ENCODE measurements at places on chromosomes 1 and 21.

- DNase-seq: no peak
Observed at GRCh38 chr21:36628761-36629460, 70.0 kb upstream of the SIM2 start.

- peak; percentile 8 for DNase-seq
Observed at GRCh38 chr1:10033359-10033845, 644 bp downstream of the UBE4B start.

GRCh38 chr1:26724926-26725325 lies 29.1 kb downstream of the ARID1A start:
- no peak for DNase-seq

DNA sequence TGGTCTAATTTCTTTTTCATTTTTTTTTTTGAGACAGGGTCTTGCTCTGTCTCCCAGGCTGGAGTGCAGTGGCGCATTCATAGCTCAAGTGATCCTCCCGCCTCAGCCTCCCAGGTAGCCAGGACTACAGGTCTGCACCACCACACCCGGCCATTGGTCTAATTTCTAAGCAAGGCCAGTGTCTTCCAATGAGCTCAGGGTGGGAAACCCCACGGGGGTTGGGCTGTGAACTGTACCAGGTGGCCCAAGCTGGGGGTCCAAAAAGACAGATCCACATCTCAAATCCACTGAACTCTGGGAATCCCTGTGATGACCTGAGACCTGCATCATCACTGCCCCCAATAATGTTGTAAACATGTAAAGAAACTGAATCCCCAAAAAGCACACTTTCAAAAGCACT lies 79.5 kb downstream of the BCAR3 start:
- no peak for DNase-seq

DNA sequence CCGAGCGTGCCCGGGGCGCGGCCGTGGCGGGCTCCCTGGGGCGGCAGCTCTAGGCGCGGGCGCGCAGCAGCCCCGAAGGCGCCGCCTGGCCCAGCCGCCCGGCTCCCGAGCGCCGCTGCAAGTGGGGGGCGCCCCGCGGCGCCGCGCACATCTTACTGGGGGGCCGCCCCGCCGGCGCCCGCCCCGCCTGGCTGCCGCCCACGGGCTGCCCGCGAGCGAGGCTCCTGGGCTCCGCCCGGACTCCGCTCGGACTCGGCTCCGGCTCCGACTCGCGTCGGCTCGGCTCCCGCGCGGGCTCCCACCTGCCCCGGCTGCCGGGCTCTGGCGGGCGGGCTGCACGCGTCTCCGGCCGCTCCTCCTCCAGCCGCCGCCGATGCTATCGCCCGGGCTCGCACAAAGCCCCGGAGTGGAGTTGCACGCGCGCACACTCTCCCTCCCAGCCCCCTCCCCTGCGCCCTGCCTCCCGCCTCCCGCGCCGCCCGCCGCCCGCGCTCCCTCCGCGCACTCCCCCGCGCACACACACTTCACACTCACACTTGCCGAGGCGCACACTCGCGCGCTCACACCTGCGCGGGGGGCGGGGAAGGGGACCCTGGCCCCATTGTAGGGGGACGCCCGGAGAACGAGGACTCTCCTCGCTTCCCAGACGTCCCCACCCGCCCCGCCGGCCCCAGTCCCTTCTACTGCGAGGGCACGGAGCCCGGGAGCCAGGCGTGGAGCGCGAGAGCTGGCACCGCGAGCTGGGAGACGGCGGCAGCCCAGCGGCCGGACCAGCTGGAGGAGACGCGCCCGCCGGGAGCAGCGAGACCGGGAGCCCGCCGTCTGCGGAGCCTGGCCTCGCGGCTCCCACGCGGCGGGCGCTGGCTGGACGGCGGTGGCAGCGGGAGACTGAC lies at the start of gene GRIK3:
Gene GRIK3, minus strand, starts transcription at position 395 of the 893 bp plus-strand sequence. CDS start 407 bp downstream, outside the sequence.
- no peak for DNase-seq

GRCh38 chr1:155769257-155769656 lies 80.4 kb downstream of the DAP3 start:
- DNase-seq: no peak

DNA sequence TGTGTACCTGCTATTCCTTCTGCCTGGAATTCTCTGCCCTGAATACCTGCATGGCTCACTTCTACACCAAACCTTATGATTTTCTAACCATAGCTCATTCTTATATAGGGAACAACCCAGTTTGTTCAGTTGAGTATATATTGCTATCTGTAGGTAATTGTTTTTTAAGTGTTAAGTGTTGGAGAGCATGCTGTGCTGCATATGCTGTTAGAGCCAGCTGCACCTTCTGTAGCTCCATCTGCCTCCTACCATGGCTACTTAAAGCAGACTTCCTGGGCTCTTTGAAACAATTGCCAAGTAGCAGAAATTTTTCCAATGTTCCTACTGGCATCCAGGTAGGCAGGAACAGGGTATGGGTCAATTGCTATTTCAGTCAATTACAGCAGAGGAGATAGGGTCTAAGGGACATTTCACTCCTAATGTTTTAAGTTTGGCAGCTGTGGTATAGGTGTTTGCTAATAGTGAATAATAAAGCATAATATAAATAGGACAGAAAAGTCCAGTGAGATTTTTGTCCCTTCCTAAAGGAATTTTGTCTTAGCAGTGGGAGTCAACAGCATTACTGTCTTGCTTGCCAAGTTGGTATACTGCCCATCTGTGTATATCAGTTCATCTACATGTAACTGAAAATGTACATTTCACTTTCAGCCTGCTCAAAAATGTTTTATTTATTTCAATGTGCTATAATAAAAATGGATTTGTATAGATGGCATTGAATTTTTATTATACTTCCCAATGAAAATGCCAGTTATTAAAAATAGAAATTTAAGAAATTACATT lies 34.0 kb upstream of the C1orf115 start:
- no peak for DNase-seq

DNA sequence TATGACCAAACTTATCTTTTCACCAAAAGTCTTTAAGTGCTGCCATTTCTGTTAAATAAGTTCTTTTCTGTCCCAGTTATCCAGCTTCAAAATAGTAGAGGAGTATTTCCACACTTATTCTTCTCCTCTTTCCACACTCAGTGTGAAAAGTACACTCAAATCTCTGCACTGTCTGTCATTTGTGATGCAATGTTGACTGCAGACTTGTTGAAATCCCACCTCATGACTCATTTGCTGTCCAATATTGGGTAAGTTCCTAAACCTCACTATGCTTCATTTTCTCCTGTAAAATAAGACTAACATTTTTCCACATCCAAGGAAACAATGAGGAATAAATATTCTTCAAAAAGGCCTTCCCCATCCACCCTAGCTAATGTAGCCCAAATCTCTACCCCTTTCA lies 17.5 kb downstream of the LRRIQ3 start:
- DNase-seq: no peak

- no peak for DNase-seq
Observed at GRCh38 chr1:15962671-15963362, 13.1 kb downstream of the ZBTB17 start.

GRCh38 chr1:187045371-187045770 lies 216.6 kb downstream of the PLA2G4A start:
- no peak for DNase-seq

GRCh38 chr1:40892354-40892753 lies 30.2 kb upstream of the CITED4 start:
- DNase-seq: no peak

DNA sequence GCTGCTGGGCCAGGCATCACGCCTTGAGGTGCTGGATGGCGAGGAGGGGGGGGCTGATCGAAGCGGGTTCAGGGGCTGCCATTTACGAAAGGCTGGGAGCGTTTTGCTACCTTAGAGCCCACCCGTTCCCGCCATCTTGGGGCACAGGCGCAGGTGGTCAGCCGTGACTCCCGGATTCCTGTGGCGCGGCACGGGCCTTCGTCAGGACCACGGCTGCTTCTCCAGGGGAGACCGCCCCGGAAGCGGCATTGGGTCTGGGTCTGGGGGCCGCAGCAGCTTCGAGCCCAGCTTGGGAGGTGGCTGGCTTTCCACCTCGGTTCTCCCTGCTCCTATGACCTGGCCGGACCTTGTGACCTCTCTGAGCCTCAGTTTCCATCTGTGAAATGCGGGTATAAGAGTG lies 23.8 kb downstream of the SPSB1 start:
- DNase-seq: no peak

DNA sequence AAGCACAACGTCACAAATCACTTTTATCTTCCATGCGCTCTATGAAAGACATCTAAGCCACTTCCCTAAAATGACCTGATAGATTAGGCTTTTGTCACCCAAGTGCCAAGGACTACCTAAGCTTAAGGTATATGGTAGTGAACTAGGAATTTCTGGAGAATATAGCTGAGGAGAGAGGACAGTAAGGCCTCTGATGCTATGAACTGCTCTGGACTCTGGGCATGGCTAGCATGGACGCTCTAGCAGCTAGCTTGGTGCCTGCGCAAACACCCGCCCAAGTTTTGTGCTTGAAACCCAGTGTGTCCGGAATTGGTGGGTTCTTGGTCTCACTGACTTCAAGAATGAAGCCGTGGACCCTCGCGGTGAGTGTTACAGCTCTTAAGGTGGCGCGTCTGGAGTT lies 42.5 kb downstream of the OR10J5 start:
- DNase-seq: no peak

DNA sequence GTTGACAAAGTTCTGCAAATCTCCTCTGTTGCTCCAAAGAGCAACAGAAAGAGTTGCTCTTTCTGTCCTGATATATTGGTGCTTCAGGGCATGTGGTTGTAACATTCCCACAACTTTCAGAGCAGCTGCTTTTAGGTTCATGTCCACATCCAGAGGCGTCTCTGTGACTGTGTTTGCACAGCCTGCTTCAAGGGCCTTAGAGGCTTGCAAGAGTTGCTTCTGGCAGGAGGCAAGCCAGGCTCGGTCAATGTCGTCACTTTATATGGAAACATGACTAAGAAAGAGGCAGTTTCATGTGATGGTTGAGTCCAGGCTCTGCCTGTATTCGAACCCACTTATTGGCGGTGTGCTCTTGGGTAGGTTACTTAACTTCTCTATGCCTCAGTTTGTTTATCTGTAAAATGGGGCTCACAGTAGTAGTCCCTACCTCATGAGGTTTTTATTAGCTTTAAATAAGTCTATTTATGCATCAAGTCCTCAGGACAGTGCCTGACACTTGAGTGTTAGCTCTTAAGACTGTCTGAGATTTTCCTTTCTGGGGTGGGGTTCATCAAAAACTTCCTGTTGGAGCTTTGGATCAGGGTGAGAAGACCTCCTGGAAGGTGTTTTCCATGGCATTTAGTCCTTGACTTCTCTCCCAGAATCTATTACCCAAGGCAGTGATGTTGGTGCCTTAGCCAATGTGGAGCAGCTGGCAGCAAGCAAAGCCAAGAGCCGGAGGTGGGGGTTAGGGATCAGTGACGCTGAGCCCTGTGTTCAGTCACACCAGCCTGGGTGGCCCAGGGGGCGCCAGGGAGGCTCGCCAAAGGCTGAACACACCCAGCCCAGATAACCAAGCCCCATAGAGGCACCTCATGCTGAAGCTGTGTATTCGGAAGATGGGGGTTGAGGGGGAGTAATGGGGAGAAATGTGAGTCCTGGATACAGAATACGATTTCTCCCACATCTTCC lies 18.9 kb downstream of the LHX4 start:
- no peak for DNase-seq

- no peak for DNase-seq
Observed at GRCh38 chr1:80365359-80366021, 1359.0 kb upstream of the ADGRL4 start.

- DNase-seq: no peak
Observed at GRCh38 chr1:214422137-214422671, 129.2 kb downstream of the PTPN14 start.

DNA sequence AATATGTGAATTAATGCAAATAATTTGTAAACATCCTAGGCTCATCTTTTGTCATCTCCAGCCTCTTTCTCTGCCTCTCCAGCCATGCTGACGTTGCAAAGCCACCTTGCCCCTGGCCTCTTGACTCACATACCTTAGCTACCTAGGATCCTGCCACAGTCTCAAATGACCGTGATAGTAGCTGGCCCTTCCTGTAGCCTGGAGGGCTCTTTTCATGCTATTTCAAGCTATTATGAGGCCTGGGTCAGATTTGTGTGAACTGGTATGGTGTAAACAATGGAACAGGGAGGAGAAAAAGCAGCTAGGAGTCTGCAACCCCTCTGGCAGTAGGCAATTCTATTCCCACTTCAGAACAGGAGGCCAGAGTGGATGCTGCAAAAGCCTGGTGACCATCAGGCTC lies 337.7 kb downstream of the DISC1 start:
- DNase-seq: no peak

DNA sequence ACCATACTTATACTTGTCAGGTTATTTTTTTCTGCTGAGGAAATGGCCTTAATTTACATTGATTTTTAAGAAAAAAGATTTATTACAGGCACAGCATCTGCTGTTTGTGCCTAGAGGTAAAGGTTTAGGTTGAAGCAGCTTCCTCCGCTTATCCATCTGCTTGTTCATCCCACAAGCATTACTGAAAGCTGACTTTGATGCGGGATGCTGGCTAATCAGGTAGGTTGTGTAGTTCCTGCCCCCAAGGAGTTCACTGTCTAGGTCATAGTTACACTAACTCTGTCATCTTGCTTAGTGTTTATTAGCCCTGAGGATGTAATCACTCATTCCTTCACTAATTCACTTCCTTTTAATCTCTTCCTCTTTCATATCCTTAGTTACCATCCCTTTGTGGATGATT lies 377.7 kb upstream of the KAZN start:
- no peak for DNase-seq

DNA sequence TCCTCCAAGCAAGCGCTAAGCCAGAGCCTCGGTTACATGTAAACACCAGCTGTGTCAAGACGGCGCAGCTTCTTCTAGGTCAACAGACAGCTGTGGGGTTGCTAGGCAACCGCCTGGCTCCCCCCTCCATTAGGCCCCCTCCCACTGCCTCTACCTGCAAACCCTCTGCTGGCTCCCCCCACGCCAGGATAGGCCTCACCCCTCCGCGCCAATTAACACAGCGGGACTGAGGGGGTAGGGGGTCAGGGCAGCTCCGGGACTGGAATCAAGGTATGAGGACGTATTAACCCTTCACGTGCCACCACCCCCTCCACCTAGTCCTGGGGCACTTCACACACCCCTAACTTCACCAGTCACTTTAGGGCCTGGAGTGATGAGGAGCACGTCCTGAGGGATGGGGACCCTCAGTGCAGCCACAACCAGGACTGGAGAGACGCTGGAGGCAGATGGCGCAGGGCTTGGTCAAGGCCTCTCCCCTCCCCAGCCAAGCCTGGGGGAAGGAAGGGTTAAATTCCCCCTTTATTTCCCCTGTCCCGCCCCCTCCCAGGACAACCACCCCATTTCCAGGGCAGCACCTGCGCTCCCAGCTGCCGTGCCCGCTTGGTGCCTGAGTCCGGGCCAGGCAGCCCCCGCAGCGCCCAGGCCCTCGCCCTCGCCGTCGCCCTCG lies 37.4 kb upstream of the WASF2 start:
- peak; percentile 39 for DNase-seq

DNA sequence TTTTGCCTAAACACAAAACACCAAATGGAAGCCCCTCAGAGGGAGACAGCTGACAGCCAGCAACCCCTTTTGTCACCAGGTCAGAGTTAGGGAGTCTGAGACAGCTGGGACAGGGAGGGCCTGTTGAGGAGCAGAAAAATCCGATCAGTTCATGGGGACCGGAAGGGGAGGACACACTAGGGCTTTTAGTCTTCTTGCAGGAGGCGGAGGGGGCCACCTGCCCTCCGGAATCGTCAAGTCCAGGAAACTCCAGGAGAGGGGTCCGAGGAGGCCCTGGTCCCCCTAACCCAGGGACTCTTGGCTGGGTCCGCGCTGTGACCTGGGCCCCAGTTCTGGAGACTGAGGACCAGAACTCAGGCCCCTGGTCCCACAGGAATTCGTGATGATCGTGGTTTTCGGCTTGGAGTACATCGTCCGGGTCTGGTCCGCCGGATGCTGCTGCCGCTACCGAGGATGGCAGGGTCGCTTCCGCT lies 34.2 kb downstream of the KCNQ4 start:
- no peak for DNase-seq

All from activated CD4-positive, alpha-beta T cell treated with anti-CD3 and anti-CD28 coated beads for 1 hour (primary cell).